Fibroblast of skin of back (primary cell): ENCODE measurements at places on chromosomes 3 and 15.

DNA sequence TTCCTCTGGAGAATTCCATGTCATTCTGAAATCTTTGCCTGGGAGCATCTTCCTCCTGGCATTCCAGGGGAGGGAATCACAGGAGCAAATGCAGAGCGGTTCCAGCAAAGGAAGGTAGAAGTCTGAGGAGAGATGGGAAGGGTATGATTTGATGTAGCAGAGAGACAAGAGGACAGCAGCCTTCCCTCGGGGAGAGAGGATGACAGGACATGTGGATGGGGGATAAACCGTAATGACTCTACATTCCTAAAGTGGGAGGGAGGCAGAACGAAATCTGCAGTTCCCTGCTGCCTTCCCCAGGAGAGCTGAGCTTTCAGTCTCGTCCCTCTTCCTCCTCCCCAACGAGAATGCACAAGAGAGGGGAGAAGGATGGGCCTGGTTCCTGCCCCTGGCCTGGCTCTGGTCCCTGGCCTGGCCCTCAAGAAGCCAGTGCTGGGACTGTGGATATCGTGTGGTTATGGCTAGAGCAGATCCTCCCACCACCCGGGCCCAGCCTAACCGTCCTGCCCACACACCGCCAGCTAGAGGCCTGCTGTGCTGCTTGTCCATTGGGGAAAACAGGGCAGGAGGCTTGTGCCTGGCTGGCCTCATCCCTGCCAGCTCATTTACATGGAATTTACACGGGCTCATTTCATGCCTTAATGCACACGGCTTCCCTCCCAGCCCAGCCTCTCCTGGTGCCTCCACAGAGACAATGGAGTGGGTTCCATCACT, 26.6 kb downstream of the SEMA7A start:
- peak; percentile 97 for DNase-seq

GRCh38 chr3:107221856-107222255, 155.4 kb upstream of the CCDC54 start:
- peak; percentile 40 for DNase-seq

DNA sequence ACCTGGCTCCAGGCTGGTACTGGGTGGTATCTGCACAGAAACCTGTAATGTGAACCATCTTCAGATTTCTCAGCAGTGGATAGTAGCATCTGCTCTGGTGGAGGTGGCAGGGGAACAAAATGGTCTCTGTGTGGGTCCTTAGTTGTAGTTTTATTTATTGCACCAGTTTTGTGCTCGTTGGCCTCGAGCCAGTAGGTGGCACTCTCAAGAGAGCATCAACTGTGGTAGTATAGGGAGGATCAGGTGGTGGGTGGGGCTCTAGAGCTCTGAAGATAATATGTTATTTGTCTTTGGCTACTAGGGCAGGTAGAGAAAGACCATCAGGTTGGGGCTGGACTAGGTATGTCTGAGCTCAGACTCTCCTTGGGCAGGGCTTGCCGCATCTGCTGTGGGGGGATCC, 254.0 kb upstream of the GPR149 start:
- no peak for DNase-seq

DNA sequence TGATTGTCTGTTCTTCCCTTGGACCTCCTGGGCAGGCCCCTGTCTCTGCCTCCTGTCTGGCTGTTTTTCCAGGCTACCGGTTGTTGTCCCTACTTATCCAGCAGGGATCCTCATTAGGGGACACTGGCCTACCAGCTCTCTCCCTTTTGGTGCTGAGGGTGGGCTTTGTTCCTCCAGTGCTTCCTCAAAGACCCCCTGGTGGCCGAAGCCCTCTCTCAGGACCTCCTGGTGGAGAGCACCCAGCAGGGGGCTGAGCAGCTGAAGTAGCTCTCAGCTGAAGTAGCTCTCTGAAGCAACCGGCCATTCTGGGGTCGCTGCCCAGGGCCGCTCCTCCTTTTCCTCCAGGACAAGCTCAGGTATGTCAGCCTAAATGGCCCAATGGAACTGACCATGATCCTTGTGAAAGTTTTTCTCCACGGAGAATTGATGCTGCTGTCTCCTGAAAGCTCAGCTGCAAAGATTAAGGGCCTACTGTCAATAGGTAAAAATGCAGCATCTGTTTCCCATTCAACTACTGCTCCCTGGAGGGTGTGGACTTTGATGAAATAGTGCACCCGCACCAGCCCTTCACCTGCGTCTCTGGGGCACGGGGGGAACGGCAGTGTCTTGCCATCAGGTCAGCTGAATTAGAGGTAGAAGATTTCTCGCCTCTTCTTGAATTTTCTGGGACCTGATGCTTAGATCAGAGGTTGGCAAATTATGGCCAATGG, 27.6 kb downstream of the ARNT2 start:
- no peak for DNase-seq

- no peak for DNase-seq
These were observed 708 bp downstream of the SEC22A start for GRCh38 chr3:123202451-123202850.

DNA sequence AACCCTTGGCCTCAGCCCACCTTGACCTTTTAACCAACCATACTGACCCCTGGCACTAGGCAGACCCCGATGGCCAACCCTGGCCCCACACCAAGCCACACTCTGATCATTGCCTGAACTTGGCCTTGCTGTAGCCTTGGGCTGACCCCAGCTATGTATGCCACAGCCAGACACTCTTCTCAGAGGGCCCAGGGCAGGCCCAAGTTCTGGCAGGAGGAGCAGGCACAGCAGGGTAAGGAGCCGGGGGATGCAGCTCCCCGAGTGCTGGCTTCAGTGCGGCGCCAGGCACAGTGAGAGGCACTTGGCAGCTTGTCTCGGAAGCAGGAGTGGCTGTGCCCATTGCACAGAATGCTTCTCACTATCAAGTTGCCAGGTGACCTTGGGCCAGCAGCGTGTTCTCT, 22.3 kb downstream of the PRR20G start:
- no peak for DNase-seq

DNA sequence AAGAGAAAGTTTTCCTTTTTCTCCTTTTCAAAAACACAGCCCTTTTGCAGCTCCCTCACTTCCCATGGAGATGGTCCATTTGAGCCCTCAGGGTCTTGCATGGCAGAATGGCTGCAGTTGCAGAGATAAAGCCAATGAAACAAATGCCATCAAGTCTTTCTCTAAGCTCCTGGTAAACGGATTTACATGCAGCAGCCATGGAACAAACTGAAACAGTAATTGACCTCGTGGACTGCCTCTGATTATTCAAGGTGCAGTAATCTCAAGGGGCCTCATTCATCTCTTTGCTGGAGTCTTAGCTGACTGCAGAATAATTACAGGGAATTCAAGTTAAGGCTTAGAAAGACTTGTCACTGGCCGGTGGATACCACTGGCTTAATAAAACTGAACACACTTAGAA, 125.1 kb downstream of the SQOR start:
- DNase-seq = no peak
